Activated CD8-positive, alpha-beta memory T cell treated with anti-CD3 and anti-CD28 coated beads, Interleukin-2, amount 10 ng/mL, durations not matched to agents 7 days and 5 days (primary cell): ENCODE measurements at places on chromosomes 3 and 15.

DNA sequence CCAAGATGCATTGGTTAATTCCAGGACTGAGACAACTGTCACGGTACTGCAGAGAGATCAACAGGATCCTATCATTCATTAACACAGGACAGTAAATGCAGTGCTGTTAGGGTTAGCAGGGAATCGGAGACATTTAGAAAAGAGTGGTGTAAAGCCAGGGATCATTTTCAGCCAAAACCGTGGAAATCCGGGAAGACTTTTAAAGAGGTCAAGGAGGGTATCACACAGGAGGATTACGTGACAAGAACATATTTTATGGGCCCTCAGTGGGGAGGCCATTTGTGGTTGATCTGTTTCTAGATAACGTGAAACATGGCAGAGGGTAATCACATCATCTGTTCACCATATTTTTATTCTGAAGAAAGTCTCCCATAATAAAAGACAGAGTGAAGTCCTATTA lies 216.1 kb downstream of the PTPRG start:
- DNase-seq, result no peak

DNA sequence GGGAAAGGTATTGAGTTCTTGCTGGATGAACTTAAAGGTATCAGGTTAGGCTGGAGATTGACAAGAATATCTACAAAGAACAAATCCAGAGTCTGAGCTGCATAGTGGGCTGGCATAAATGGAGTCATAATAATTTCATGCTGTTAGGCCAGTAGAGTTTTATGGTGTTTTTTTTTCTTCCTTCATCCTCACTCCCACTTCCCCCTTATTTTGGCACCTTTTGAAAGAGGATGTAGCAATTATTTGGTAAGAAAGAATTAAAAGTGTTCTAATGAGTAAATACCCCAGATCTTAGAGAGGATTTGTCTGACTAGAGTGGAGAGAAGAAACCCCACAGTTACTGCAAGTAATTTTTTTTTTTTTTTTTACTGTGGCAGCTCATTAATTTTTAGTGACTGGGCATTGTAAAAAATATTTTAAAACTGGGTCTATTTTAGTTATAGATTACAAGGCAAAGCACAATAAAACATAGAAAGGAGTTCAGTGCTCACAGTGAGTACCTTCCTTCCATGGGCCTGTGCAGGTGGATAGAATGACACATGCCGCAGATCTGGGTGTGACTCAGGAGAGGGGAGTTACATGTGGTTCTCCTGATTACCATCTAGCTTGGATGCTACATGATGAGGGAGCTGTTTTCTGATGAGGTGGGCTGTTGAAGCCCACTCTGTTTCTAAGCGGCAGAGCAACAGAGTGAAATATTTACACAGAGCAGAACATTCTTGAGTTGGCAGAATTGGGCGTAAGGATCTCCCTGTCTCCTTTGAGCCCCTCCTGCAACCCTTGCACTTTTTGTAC lies 5.3 kb downstream of the EDEM1 start:
- DNase-seq, result no peak

DNA sequence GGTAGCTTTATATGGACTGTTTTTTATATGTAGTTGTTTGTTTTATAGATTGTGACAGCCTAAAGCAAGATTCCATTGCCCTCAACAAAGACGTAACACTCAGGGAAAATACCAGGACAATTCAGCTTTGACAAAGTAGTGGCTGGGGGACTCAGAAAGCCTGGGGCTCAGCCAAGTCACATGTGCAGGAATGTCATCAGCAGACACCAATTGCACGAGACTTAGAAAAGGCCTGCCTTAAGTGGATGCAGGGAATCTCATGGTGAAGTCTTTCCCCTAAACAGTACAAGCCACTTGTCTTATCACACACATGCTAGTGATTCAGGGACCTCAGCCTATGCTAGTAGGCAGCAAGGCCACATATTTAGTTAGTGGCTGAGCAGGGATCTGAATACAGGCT lies 381.8 kb upstream of the THBS1 start:
- DNase-seq, result no peak

DNA sequence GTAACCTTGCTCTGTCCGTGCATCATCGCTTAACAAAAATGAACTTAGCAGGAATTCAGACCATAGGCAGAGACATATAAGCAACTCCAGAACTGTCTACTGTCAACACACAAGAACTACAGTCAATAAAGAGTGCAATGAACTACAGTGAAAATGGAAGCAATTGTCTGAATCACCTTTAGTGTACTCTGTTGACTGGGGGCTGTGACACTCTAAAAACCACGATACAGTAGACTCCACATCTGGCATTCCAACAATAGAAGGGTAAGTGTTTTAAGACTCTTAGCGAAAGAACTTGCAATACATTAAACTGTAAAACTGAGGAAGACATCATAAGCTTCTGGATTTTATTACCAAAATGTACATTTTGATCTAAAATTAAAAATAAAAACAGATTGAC lies 347.3 kb downstream of the ZBTB20 start:
- DNase-seq, result no peak

DNA sequence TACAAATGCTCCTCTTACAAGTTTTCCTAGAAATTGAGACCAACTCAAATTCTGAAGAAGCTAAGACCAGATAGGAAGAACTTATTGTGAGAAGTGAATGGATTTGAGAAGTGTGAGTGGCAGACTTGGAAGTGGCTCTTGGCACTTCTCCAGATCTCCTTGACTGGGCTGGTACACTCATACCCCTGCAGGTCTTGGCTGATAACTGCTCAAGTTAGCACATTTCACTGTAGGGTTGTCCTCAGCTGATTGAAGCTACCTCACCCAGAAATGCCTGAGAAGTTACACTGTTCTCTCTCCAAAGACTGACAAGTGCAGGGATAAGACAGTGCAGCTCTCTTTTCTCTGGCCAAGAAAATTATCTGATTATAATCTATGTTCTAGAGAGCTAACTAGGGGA lies 16.5 kb upstream of the CLDN1 start:
- no peak for DNase-seq

- peak; percentile 39 for DNase-seq
These were observed 6.9 kb downstream of the MUC20 start for GRCh38 chr3:195727606-195728195.

DNA sequence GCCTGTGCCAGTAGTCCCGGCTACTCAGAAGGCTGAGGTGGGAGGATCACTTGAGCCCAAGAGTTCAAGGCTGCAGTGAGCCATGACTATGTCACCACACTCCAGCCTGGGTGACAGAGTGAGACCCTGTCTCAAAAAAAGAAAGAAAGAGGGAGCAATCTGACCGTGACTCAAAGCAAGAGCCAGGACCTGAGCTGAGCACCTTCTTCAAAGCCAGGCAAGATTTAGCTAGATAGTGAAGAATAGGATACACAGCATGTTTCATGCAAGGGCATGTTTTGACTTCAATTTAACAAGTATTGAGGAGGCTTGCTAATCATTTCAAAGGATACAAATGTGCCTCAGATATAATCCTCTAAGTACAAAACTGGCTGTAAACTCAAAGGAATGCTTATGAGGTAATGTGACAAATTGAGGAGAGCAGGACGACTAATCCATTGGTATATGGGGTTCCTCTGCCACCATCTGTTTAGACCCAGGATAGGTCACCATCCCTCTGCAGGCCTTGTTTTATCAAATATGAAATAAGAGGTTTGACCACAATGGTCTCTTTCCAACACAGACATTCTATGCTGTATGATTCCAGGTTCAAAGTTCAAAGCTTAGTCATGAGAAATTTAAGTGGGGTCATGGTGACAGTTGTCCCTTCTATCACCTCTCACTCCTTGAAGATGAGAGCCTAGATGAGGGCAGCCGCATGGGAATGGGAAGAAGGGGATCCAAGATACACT lies 33.2 kb downstream of the RAB27A start:
- DNase-seq, result peak; percentile 44

GRCh38 chr15:65571971-65572370 lies 39.0 kb downstream of the INTS14 start:
- DNase-seq, result no peak

DNA sequence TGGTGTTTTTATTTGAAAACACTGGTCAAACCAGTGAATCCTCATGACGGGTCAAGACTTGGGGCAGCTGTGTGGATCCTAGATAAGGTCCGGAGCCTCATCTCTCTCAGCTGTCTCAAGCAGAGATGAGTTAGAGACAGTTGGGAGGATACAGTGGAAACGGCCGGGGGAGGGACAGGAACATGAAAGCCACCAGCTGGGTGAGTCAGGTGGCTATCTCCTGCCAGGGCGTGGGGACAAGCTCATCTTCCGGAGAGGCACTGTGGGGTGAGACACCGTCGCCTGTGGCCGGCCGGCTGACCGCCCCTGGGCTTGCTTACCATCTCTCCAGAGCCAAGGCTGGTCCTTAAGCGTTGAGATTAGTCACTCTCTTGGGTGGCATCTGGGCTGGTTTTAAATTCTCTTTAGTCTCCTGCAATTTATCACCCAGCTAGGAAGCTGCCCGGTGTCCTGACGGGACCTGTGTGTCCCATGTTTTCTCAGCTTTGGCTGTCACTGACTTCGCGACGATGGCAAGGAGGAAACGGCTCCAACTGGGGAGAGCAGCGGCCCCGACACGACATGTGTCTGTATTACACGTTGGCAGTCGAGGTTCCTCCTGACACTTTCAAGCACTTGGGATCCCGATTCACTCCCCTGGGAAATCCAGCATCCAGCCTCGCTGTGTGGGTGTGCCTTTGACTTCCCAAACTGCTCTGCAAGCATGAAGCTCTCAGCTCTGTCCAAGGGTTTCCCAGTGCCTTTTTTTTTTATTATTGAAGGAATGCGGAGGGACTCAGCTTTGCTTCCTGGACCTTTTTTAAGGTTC lies 7.5 kb downstream of the ST8SIA2 start:
- DNase-seq, result no peak

DNA sequence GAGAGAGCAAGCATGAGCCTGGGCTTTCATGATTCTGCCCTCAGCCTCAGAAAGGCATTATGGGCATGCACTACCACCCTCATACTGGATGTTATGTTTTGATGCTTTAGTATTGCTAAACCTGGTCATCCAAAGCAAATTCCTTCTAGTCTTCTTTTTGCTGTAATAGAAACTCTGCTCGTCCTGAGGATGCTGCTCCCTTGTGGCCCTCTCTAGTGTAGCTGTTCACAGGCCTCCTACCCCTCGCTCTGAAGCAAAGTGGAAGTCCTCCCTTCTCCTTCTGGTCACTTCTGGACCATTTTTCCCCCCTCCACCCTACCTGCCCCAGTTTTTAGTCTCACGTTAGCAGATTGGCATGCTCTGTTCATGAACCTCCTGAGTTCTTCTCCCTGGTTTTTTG lies 22.9 kb upstream of the CCNL1 start:
- DNase-seq, result no peak

GRCh38 chr3:124873226-124873625 lies 13.9 kb downstream of the ITGB5 start:
- no peak for DNase-seq

GRCh38 chr3:170353485-170353884 lies 4.0 kb upstream of the SKIL start:
- DNase-seq, result no peak

- no peak for DNase-seq
These were observed 8.1 kb downstream of the SLC33A1 start for GRCh38 chr3:155846119-155846518.

- DNase-seq, result no peak
These were observed 130.3 kb downstream of the CHDH start for GRCh38 chr3:53715815-53716483.

DNA sequence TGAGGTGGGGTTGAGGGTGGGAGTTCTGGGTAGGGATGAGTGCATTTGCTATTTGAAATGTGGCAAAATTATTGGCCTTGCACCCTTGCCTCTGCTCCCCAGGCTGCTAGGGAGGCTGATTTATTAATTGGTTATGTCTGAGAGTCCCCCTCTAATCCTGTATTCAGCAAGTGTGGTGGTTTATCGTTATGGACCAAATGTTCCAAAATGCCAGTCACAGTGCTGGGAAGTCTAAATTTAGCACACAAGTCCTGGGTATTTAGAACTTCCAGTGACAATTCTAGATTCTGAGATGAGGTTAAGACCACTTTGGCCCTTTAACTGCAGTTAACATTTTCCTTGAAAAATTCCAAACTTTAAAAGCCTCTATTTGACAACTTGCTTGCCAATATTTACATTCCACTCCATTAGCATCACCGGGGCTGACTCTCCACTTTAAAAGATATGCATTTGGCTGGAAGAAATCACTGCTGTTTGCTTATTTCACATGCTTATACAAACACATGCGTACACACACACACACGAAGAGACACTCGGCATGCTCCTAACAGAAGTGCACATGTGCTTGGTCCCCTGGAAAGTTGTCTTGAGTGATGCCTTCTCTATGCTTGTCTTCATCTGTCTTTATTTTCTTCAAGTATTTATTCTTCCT lies 247.7 kb downstream of the IL20RB start:
- no peak for DNase-seq

GRCh38 chr3:71581457-71582035 lies 2.0 kb downstream of the FOXP1 start:
- peak; percentile 44 for DNase-seq

GRCh38 chr3:5791558-5791957 lies 604.1 kb downstream of the EDEM1 start:
- no peak for DNase-seq

DNA sequence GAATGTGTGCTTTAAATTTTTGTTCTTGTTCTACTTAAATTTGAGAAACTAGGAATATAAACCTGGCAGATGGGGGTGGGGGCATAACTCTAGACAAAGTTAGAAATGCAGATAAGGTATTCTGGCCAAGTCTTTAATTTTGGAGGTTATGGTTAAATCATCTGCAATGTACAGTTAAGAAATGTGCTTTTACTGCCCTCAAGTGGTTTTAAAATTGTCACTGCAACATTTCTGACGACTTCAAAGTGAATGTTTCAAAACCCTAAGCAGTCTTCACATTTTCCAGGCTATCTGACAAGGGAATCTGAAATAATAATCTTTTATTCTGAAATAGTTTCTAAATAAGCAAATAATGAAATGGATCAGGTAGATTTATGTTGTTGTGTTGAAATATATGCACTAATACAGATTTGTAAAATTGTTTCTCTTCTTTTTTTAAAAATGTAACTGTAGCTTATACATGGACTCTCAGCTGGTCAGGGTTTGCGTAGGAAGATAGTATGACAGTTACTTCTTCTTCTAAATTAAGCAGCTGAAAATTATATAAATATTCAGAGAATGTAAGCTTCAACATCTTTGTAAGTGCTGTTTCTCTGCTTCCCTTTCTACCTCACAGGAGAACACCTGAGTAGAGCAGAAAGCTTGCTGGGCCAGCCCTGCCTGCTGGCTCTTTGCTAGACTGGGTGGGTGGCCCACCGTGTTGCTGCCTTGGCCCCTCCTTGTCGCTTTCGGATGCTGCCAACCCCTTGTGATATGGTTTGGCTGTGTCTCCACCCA lies 45.0 kb downstream of the SUCNR1 start:
- DNase-seq, result no peak
